ENCODE measurements at places on chromosomes 4 and X.

- DNase-seq = no peak
Observed at GRCh38 chr4:101857176-101857575, 66.6 kb downstream of the BANK1 start.

DNA sequence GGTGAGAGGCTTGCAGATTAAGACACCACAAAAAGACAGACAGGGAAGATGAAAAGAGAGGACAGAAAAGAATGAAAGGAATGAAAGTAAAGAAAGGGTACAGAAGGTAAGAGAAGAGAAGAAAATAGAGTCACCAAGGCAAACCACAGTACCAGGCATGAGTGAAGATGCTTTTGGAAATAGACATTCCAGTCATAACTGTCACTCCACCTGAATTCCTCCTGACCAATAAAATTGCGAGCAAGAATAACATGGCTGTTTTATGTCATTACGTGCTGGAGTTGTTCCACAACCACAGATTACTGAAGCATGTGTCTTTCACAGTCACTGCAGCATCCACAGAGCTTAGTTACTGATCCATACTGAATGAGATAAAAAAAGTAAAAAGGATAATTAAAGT, 864.9 kb upstream of the SLIT2 start:
- DNase-seq = no peak

- no peak for DNase-seq
Observed at GRCh38 chr4:75786526-75786925, 62.1 kb downstream of the USO1 start.

DNA sequence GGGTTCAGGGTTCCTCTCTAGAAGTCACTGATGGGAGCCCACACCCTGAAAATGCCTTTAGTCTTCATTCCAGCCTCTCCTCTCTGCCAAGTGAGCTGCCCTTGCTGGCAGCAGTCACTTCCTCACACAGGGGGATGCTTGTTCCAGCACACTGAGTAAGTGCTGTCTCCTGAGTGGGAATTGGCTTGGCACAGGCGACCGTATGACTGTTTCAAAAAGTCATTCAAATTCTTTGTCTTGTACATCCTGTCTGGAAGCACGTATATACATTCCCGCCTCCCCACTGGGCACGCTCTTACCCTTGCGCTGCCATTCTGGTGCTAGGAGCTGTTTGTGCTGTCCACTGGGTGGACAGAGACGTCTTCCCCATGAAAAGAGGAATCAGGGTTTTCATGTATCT, 40.2 kb upstream of the CD99 start:
- DNase-seq = no peak
